Placental pericyte (primary cell): ENCODE measurements at places on chromosomes 2 and 18. TPM values are rescaled to one million over a fixed set of nuclear protein-coding genes. Genes with fewer than 3 reads are reported as not detected.

FOXI3 gene
- not detected in 2 replicates for total RNA-seq

MOGAT1 gene
- not detected in 2 replicates for total RNA-seq

IHH gene
- under 0.01 TPM in 1 of 2 replicates, not detected in the other for total RNA-seq

FAM237A gene
- not detected in 2 replicates for total RNA-seq

PLCD4 gene
- total RNA-seq, result 0.22 and 1.4 TPM in 2 replicates

SMYD1 gene
- total RNA-seq, result not detected in 2 replicates

VWA3B gene
- not detected in 2 replicates for total RNA-seq

CIB4 gene
- not detected in 2 replicates for total RNA-seq

ABCG5 gene
- not detected in 2 replicates for total RNA-seq

ERLEC1 gene
- total RNA-seq, result 98.4 and 133 TPM in 2 replicates

TLX2 gene
- total RNA-seq, result not detected in 2 replicates

CTLA4 gene
- not detected in 2 replicates for total RNA-seq

AFF3 gene
- total RNA-seq, result 1.5 and 15.6 TPM in 2 replicates

MARCO gene
- total RNA-seq, result not detected in 2 replicates

ITSN2 gene
- 23.2 and 25.1 TPM in 2 replicates for total RNA-seq

CXCR4 gene
- total RNA-seq, result 3.6 TPM in 1 of 2 replicates, not detected in the other

AQP12B gene
- total RNA-seq, result not detected in 2 replicates

COLEC11 gene
- total RNA-seq, result 1.0 and 1.1 TPM in 2 replicates

WNT10A gene
- not detected in 2 replicates for total RNA-seq

ORC4 gene
- total RNA-seq, result 40.7 and 44.7 TPM in 2 replicates

KHK gene
- 0.22 and 1.3 TPM in 2 replicates for total RNA-seq

CD207 gene
- total RNA-seq, result not detected in 2 replicates

ATOH8 gene
- 3.6 and 10.9 TPM in 2 replicates for total RNA-seq

TFPI gene
- total RNA-seq, result 202 and 239 TPM in 2 replicates

C1QL2 gene
- total RNA-seq, result under 0.01 TPM in 1 of 2 replicates, not detected in the other

UGT1A10 gene
- 0.22 TPM in 1 of 2 replicates, not detected in the other for total RNA-seq

REG3G gene
- total RNA-seq, result not detected in 2 replicates

PPP1R7 gene
- total RNA-seq, result 54.7 and 60.1 TPM in 2 replicates

MSTN gene
- total RNA-seq, result not detected in 2 replicates

LOXHD1 gene
- total RNA-seq, result not detected in 2 replicates

PSTPIP2 gene
- total RNA-seq, result 4.4 and 9.4 TPM in 2 replicates

CCDC141 gene
- not detected in 2 replicates for total RNA-seq

TUBB8B gene
- total RNA-seq, result not detected in 2 replicates

HRH4 gene
- total RNA-seq, result under 0.01 and 0.14 TPM in 2 replicates

ARHGAP15 gene
- total RNA-seq, result not detected in 2 replicates

RBM44 gene
- 0.14 and 0.22 TPM in 2 replicates for total RNA-seq

DES gene
- 0.29 and 7.2 TPM in 2 replicates for total RNA-seq

PIK3C3 gene
- total RNA-seq, result 54.3 and 75.1 TPM in 2 replicates

SPDYA gene
- total RNA-seq, result 0.57 and 0.66 TPM in 2 replicates

CYS1 gene
- 0.14 and 0.22 TPM in 2 replicates for total RNA-seq
